ENCODE measurements at places on chromosomes 4 and X.

- peak; percentile 36 for DNase-seq
Measured at GRCh38 chrX:151393514-151393913, 3.5 kb upstream of the VMA21 start.

DNA sequence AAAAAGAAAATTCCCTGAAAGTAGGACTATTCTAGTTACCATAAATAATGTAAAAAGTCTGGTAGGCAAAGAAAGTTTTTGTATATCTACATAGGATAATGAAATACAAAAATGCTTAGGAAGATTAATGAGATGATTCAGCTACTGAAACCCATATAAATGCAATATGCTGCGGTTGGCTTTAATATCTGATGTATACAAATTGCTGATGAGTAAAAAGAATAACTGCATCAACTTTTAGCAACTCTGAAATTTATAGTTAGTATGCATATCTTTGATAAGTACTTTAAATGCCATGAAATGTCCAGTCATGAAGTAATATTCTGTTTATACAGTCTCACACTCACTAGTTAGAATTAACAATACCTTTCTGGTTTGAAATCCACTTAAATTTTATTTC is 404.8 kb downstream of the TLL1 start:
- no peak for DNase-seq

GRCh38 chr4:142725886-142726285 is 120.2 kb downstream of the INPP4B start:
- DNase-seq: no peak

- no peak for DNase-seq
Measured at GRCh38 chr4:17809667-17810066, 890 bp downstream of the DCAF16 start.

DNA sequence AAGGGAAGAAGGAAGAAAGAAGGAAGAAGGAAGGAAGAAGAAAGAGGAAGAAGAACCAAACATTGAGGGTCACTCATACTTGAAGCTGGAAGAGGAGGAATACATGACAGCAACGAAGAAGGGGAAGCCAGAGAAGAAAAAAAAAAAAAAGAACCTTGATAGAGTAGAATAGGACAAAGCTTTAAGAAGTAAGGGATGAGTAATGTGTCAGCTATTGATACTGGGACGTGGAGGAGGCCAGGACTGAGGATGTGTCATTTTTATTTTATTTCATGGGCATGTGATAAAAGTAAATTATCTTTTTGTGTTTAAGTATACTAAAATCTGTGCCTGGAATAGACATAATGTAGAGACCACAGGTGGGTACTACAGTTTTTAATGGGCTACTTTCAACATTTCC is 6.4 kb downstream of the EDA2R start:
- DNase-seq: no peak

DNA sequence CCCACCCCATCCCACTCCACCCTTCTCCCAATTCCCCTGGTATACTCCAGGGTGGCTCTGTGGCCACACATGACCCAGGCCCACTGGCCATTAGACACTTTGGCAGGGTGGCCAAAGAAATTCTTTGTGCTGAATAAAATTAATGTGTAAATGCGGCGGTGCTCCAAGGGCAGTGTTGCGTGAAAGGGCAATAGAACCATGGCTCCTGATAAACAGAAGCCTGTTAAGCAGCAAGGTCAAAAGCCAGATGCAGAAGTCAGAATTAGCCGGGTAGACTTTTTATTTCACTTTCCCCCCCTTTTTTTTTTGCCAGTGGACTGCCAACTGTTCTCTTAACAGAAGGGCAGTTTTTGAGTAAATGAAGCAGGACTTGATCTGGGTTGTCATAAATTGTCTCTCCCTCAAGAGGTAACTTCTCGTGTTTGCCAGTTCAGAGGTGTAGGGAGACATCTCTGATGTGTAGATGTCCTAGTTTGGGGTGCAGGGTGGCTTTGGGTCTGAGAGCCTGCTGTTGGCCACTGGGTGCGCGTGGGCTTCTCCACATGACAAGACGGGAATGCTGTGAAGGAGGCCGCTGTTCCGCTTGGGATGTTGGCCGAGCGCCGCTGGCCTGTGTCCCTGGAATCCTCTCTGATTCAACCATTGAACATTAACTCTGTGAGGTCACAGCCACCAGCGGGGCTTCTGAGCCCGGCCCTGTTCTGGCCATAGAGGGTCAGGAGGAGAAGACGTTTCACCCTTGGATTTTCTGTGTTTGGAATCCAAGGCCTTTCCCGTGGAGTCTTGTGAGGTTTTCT is 139.5 kb downstream of the TBL1X start:
- DNase-seq: no peak

DNA sequence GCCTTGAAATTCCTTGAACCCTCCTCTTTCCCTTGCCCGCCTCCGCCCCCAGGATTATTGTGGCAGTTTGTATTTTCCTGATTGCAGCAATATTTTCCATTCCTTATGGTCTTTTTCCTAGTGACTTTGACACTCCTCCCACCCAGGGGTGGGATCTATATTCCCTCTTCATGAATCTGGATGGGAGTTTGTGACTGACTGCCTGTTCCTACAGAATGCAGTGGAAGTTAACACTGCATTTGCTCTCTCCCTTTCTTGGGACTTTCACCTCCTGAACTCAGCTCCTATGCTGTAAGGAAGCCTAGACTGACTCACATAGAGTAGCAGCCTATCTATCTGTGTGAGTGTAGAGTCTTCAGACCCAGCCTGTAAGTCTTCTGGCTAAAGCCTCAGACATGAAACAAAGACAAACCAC is 2.2 kb downstream of the FUNDC2 start:
- DNase-seq: no peak

- no peak for DNase-seq
Measured at GRCh38 chrX:119802546-119802945, 11.1 kb upstream of the RPL39 start.

DNA sequence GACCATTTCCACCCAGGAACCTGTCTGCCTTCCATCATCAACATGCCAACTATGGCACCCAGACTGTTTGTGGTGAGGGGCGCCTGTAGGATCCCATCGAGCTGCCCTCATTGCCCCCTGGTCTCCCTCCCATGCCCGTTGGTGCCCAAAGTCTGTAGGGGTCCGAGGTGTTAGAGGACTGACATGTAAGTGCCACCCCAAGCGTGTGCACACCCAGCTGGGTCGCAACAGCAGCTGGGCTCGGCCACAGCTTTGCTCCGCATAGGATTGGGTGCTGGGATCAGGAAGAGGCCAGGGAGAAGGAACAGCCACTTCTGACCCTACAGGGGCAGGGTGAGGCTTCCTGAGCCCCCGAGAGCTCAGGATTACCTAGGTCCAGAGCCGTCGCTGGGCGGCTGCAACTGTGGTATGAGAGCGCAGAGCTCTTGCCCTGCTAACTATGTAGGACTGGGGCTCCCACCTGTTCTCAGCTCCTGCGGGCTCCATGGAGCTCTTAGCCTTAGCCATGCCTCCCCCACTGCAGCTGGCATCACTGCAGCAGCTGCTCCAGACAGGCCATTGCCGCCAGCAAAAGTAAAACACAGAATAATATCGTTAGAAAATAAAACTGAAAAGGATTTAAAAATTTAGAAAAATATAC is 1160.3 kb downstream of the FSTL5 start:
- DNase-seq: no peak

DNA sequence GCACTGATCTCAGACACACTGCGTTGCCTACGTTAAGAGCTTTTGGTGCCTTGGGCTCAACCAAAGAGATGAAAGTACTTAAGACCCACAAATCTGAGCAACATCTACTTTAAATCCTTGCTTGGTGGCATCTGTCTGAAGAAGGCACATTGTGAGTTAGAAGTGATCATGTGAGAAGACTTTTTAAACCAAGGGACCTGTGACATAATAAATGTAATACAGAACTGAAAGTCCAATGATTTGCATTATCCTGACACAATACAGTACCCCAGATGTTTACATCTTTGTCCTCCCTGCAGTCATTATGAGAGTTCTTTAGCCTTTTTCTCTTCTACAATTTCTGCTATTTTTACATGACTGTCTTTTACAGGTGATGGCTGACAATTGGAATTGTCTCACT is 96.7 kb upstream of the FTHL17 start:
- no peak for DNase-seq

- DNase-seq: no peak
Measured at GRCh38 chr4:108110450-108110849, 58.3 kb downstream of the LEF1 start.

DNA sequence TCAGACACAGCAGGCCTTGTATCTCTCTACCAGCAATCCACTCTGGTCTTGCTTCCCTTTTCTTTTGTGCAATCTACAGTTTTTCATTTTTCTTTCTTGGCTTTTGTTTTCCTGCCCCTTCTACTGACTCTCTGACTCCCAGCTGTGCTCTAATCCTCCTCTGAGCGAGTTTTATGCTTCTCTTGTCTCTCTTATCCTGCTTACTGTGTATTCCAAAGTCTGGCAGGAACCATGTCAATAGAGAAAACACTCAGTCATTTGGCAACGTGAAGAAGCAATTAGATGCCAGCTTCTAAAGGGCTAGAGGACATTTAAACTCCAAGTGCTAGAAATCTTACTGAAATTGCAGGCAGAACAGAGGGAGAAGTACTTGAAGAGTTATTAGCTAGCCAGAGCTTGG is 984.6 kb upstream of the TENM3 start:
- DNase-seq: no peak

GRCh38 chrX:64195862-64196261 is 9.6 kb downstream of the AMER1 start:
- DNase-seq: no peak

DNA sequence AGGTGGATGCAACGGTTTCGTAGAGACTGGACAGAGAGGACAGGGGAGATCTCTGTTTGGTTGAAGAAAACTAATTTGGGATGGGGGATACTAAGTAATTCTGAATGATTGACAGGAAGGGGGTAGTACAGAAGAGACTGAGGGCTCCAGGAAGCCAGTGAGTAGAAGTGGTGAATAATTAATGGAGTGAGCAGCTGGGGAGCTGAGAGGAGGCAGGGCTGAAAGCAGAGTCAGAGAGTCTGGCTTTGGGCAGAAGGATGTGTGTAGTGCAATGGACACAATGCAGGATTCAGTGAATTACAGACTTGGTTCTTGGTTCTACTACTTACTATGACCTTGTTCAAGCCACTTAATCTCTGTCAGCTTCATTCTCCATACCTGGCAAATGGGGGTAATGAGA is 161.7 kb downstream of the RBMX2 start:
- DNase-seq: no peak

GRCh38 chrX:136353526-136354093 is 52.8 kb downstream of the ADGRG4 start:
- DNase-seq: no peak

GRCh38 chrX:12496343-12496742 is 294.9 kb upstream of the PRPS2 start:
- no peak for DNase-seq

- DNase-seq: no peak
Measured at GRCh38 chr4:83151651-83152050, 37.1 kb upstream of the PLAC8 start.

DNA sequence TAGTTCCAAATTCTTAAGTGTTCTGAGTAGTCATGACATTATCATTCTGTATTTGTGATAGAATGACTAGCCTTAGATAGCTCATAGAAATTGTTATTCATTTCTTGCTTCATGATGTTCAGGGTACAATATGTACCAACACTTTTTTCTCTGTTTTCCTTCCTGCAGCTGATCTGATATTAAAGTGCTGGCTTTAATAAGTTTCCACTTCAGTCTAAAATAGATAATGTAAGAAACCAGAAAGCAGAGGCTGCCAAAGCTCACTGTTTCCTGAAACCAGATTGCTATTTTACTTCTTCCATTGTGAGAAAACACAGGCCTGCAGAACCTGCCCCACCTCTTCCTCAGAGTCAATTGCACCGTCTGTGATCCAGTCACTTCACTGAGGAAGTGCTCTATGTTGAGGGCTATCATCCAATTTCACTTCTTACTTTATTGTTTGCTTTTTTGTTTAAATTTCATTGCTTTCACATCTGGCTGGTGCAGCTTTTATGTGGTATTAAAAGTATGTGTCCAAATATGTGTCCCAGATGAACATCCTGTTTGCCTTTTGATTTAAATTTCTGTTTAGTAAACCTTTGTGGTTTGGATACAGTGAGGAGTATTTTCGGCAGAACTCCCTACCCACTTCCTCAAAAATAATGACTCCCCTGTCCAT is 652.1 kb downstream of the ANKRD50 start:
- DNase-seq: no peak

DNA sequence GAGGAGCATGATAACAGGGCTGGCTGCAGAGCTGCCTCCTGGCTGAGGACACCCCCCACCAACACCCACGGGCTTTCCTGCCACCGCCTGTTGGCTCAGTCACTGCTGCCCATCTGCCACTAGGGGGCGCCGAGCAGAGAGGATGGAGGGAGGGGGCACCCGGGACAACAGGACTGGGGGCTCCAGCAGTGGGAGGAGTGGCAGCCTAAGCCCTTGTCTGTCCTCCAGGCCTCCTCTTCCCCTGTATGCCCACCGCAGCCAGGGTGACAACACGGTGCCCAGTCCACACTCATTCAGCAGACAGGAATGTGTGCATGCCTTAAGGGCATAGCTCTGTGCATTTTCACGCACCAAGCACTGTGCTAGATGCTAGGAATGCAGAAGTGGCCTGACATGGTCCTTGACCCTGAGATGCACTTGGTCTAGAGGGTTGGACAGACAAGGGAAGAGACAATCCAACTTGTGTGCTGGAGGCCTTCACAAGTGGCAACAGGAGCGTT is 149.9 kb downstream of the AMMECR1 start:
- DNase-seq: peak; percentile 8

DNA sequence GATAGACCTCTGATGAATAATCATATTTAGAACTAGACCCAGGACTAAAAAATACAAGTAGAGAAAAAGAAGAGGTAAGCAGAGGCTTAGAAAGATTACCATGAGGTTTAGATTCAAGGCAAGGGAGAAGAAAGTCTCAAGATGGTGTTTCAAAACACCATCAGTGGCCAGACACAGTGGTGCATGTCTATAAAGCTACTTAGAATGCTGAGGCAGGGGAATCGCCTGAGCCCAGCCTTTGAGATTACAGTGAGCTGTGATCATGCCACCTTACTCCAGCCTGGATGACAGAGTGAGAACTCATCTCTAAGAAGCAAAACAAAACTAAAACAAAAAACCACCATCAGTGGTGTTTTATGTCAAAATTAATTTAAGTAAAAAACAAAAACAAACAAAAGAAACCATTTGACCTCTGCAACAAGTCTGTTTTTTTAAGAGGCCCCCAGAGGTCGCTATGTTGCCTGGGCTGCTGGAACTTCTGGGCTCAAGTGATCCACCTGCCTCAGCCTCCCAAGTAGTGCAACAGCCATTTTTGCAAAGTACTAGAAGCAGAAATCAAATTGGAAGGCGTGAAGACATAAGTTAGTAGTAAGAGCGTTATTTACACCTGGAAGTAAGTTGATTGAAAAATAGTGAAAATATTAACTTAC is 784.3 kb downstream of the ADGRL3 start:
- DNase-seq: no peak

- DNase-seq: no peak
Measured at GRCh38 chr4:40190465-40190864, 6.4 kb upstream of the RHOH start.

- DNase-seq: peak; percentile 38
Measured at GRCh38 chr4:38667085-38667893, 3.3 kb downstream of the KLF3 start.

GRCh38 chr4:167003326-167003725 is 231.0 kb downstream of the SPOCK3 start:
- no peak for DNase-seq
